Progenitor cell of endocrine pancreas (in vitro differentiated cells): ENCODE measurements at places on chromosomes 3 and 15. TPM values are rescaled to one million over a fixed set of nuclear protein-coding genes. Genes with fewer than 3 reads are reported as not detected.
A peak's percentile ranks its signal among the peaks of the same experiment; 100 is the strongest.

DNA sequence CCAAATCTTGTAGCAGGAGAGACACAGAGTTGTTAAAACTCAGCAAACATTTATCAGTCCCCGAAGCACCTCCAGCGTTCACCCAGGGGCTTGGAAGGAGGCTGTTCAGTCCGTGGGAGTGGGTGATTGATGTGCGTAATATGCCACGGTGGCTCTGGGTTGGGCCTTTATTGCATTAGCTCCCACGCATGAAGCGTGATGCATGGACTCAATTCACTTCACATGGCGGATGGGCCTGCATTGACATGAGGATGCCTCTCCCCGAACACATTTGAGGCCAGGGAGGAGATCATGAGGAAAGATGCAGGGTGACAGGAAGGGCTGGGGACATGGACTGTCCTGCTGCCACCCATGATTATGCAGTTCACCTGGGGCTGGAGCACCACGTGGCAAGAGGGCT lies 126.5 kb downstream of the FAM43A start:
- H3K4me3 ChIP-seq: no peak overlapping the region
- no peaks in the 10 kb centered on the region for H3K36me3 ChIP-seq
- peaks cover 31% of the 10 kb centered on the region for H3K27me3 ChIP-seq
- H3K27ac ChIP-seq: no peak overlapping the region

- H3K27ac ChIP-seq: no peak overlapping the region
- H3K36me3 ChIP-seq: no peaks in the 10 kb centered on the region
- DNase-seq: no peak
Observed at GRCh38 chr3:82978368-82978767, 1216.9 kb upstream of the GBE1 start.

FAM107A gene
- 0.09 TPM in 1 of 2 replicates, not detected in the other for total RNA-seq

GRCh38 chr3:17986348-17986816 lies 244.0 kb upstream of the TBC1D5 start:
- peaks cover 3% of the 10 kb centered on the region for H3K36me3 ChIP-seq
- no peak overlapping the region for H3K4me3 ChIP-seq
- no peak overlapping the region for H3K27ac ChIP-seq
- DNase-seq: no peak

DNA sequence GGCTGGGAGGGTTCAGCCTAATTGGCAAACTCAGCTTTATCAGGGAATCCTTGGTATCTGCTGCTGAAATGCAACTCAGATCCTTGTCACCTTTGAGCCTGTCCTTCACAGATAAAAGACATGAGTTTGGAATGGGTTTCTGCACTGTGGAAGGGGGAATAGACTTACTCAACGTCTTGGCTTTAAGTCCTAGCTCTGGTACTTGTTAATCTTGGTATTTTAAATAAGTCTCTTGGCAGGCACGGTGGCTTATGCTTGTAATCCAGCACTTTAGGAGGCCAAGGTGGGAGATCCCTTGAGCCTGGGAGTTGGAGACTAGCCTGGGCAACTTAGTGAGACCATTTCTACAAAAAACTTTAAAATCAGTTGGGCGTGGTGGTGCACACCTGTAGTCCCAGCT lies 55.1 kb upstream of the ATOSA start:
- H3K4me1 ChIP-seq: no peaks in the 10 kb centered on the region
- no peak overlapping the region for H3K27ac ChIP-seq
- no peaks in the 10 kb centered on the region for H3K27me3 ChIP-seq
- no peak for DNase-seq
- H3K4me3 ChIP-seq: no peak overlapping the region
- no peaks in the 10 kb centered on the region for H3K36me3 ChIP-seq

DNA sequence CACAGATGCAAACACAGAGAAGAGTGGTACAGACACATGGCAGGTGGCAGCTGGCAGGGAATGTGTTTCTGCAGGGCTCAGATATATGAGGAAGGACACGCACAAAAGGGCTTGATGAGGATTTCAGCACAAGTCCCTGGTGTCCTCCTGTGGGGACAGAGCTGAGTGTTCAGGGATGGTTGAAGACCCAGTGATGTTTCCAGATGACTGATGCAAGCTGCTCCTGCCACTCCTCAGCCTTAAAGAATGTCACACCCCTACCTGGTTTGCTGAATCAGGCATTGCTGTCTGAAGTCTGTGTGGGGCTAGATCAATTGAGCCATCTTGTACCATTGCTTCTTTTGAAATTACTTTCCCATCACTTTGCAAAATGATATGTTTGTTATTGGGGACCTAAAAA lies 40.2 kb downstream of the TNFAIP8L3 start:
- no peaks in the 10 kb centered on the region for H3K4me1 ChIP-seq
- H3K4me3 ChIP-seq: no peak overlapping the region
- no peak for DNase-seq
- H3K27ac ChIP-seq: no peak overlapping the region
- H3K36me3 ChIP-seq: no peaks in the 10 kb centered on the region

GRCh38 chr15:51094606-51095569 lies at the start of gene TNFAIP8L3:
TNFAIP8L3 (minus strand) TSS chr15:51094906; CDS start chr15:51094595, 311 bp downstream.
- peaks cover 82% of the 10 kb centered on the region for H3K27me3 ChIP-seq
- no peaks in the 10 kb centered on the region for H3K36me3 ChIP-seq
- peak within 1 kb of the TSS; percentile 71 for H3K4me3 ChIP-seq
- peaks cover 15% of the 10 kb centered on the region for H3K4me1 ChIP-seq

- no peak overlapping the region for H3K4me3 ChIP-seq
- H3K27me3 ChIP-seq: peaks cover 7% of the 10 kb centered on the region
- no peak for DNase-seq
- no peaks in the 10 kb centered on the region for H3K36me3 ChIP-seq
- H3K4me1 ChIP-seq: peaks cover 6% of the 10 kb centered on the region
Observed at GRCh38 chr3:156473341-156473740, 81.6 kb downstream of the SSR3 start.

- no peak for DNase-seq
- peaks cover 3% of the 10 kb centered on the region for H3K36me3 ChIP-seq
- peak overlapping the region; percentile 100 for H3K27ac ChIP-seq
- no peaks in the 10 kb centered on the region for H3K27me3 ChIP-seq
Observed at GRCh38 chr15:78873793-78874765, 1.4 kb downstream of the MORF4L1 start.

EIF2A gene
- total RNA-seq: 66.4 and 67.4 TPM in 2 replicates

DNA sequence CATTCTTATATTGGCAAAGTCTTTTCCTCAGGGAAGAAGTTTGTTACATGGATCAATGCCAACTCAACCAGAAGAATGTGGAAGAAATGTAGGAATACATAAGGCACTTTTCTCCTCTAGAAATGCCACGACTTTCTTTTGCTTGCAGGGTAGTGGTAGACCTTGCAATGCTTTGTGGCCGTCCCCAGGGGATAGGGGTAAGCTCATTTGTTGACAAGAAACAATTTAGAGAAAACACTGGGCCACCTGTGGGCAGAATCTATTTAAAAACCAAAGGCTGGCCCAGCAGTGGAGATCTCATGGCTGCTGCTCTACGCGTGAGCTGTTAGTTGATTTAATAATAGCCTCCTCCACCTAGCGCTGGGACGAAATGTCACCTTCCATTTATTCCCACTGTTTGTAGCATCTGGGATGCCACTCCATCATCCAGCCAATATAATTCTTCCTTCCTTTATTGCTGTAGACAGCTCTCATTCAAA lies 64.6 kb upstream of the PFN2 start:
- H3K27me3 ChIP-seq: no peaks in the 10 kb centered on the region
- H3K4me1 ChIP-seq: no peaks in the 10 kb centered on the region
- H3K27ac ChIP-seq: no peak overlapping the region
- no peaks in the 10 kb centered on the region for H3K36me3 ChIP-seq
- no peak overlapping the region for H3K4me3 ChIP-seq
- no peak for DNase-seq

- no peaks in the 10 kb centered on the region for H3K36me3 ChIP-seq
- no peak for DNase-seq
- no peaks in the 10 kb centered on the region for H3K27me3 ChIP-seq
- no peak overlapping the region for H3K27ac ChIP-seq
Observed at GRCh38 chr3:146468671-146469149, 651 bp downstream of the PLSCR2 start.

DNA sequence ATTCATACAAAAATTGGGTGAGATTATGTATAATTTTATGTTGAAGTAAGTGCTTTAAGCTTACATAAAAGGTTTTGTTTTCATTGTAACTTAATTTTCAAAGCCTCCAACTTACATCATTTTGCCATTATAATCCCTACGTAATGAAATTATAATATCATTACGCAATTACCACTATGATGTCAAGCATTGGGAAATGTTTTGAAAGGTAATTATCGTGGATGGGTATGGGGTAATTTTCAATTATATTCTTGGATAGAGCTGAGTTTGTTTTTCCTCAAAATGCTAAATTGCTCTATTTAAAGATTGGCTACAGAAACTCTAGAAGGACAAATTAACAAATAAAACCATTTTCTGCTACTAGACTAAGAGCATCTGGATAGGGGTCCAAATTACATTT lies 80.2 kb upstream of the FAM3D start:
- no peaks in the 10 kb centered on the region for H3K36me3 ChIP-seq
- H3K4me3 ChIP-seq: no peak overlapping the region
- DNase-seq: no peak
- no peaks in the 10 kb centered on the region for H3K4me1 ChIP-seq

DNA sequence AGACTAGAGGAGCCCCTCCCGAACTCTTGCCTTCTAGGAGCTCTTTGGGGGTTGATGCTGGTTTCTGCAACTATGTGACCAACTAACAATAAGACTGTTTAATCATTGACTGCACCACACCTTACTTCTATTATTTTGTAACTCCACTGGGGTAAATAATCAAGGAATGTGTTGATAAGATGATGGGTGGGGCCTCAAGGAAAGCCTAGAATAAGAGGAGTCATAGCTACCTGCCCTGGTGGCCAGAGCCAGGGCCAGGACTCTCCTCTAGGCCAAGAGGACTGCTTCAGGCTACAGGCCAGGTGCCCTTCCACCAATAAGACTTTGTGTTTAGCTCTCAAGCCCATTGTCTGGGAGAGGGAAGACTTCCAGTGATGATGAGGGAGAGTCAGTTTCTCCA lies 41.2 kb upstream of the PIAS1 start:
- peak overlapping the region; percentile 91 for H3K27ac ChIP-seq
- no peak overlapping the region for H3K4me3 ChIP-seq
- H3K4me1 ChIP-seq: peaks cover 13% of the 10 kb centered on the region
- DNase-seq: no peak
- peaks cover 1% of the 10 kb centered on the region for H3K36me3 ChIP-seq

- H3K4me3 ChIP-seq: no peak overlapping the region
- no peaks in the 10 kb centered on the region for H3K36me3 ChIP-seq
- H3K27ac ChIP-seq: no peak overlapping the region
- H3K27me3 ChIP-seq: no peaks in the 10 kb centered on the region
- H3K4me1 ChIP-seq: no peaks in the 10 kb centered on the region
Observed at GRCh38 chr3:104279617-104280016, 1087.1 kb upstream of the ALCAM start.

GRCh38 chr15:60918234-60918959 lies 310.7 kb downstream of the RORA start:
- DNase-seq: peak; percentile 17
- peak overlapping the region; percentile 43 for H3K4me3 ChIP-seq
- no peaks in the 10 kb centered on the region for H3K27me3 ChIP-seq
- peak overlapping the region; percentile 90 for H3K27ac ChIP-seq
- no peaks in the 10 kb centered on the region for H3K36me3 ChIP-seq
- peaks cover 53% of the 10 kb centered on the region for H3K4me1 ChIP-seq

DNA sequence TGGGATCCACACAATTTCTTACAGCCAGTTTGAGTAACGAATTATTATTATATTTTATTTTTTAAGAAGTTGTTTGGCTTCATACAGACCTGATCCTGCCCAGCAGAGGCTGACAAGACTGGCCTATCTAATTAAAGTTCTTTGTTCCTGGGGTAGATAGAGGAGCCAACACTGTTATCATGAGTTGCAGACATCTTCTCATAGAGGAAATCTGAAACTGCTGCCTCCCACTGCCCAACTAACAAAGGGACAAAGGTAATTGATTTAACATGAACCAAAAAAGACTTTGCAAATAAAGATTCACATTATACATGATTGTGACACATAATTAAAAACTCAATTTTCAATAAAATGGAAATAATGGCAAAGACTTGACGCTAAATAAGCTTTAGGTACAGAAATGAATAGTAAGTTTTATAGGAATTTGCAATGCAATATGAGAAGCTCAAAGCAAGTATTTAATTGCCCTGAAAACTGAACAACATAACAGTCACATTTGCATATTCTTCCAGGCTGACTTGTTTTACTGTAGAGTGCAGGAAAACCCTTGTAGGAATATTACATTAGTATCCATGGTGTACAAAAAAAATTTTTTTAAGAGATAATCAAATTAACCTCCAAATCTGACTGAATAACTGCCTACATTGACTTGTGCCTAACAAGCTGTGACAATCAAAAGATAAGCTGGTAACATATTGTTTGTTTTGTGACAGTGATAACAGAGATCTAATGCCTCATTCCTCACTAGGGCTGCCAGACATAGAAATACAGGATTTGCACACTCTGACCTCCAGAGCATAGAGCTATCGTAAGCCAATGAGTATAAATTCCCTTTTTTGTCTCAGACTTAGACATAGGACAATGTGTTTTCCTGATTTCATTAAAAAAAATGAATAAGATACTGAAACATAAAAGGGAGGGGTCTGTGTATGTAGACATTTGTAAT lies 273.2 kb downstream of the MFSD1 start:
- H3K36me3 ChIP-seq: no peaks in the 10 kb centered on the region
- H3K27me3 ChIP-seq: peaks cover 22% of the 10 kb centered on the region
- no peak overlapping the region for H3K4me3 ChIP-seq
- no peak for DNase-seq
- H3K27ac ChIP-seq: no peak overlapping the region
- peaks cover 17% of the 10 kb centered on the region for H3K4me1 ChIP-seq

GRCh38 chr3:146092230-146092629 lies 68.8 kb downstream of the PLOD2 start:
- H3K4me3 ChIP-seq: no peak overlapping the region
- peaks cover 23% of the 10 kb centered on the region for H3K4me1 ChIP-seq
- DNase-seq: no peak

DNA sequence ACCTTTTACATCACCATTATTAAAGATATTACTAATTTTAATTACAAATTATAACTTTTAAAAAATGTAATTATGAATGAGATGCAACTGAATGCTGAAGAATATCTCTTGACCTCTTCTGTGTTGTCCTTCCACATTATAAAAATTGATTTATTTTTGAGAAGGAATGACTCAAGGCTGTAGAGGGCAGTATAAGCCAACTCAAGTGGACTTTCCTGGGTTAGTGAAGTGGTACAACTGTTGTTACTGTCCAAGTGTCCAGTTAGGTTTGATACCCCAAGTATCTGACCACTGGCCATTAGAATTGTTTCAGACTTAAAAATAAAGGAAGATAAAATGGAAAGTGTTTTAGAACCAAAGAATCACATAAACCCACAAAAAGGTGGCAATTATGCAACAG lies 51.9 kb downstream of the BBX start:
- DNase-seq: no peak
- H3K36me3 ChIP-seq: no peaks in the 10 kb centered on the region
- no peak overlapping the region for H3K4me3 ChIP-seq
